ENCODE measurements at places on chromosomes 1 and 21. TPM values are rescaled to one million over a fixed set of nuclear protein-coding genes. Genes with fewer than 3 reads are reported as not detected.

- peak; percentile 80 for DNase-seq
- H3K36me3 ChIP-seq: peaks cover 10% of the 10 kb centered on the region
- H3K4me3 ChIP-seq: peak overlapping the region; percentile 2
- no peaks in the 10 kb centered on the region for H3K27me3 ChIP-seq
- H3K27ac ChIP-seq: peak overlapping the region; percentile 4
These were observed 80.5 kb upstream of the BMP8A start for GRCh38 chr1:39410915-39411436.

The AQP10 gene
- total RNA-seq: 0.14 TPM

- no peaks in the 10 kb centered on the region for H3K27me3 ChIP-seq
- H3K4me3 ChIP-seq: no peak overlapping the region
- no peak overlapping the region for H3K27ac ChIP-seq
- H3K36me3 ChIP-seq: no peaks in the 10 kb centered on the region
- DNase-seq: peak; percentile 45
- H3K4me1 ChIP-seq: no peaks in the 10 kb centered on the region
These were observed 121.5 kb upstream of the SOD1 start for GRCh38 chr21:31537872-31538576.

DNA sequence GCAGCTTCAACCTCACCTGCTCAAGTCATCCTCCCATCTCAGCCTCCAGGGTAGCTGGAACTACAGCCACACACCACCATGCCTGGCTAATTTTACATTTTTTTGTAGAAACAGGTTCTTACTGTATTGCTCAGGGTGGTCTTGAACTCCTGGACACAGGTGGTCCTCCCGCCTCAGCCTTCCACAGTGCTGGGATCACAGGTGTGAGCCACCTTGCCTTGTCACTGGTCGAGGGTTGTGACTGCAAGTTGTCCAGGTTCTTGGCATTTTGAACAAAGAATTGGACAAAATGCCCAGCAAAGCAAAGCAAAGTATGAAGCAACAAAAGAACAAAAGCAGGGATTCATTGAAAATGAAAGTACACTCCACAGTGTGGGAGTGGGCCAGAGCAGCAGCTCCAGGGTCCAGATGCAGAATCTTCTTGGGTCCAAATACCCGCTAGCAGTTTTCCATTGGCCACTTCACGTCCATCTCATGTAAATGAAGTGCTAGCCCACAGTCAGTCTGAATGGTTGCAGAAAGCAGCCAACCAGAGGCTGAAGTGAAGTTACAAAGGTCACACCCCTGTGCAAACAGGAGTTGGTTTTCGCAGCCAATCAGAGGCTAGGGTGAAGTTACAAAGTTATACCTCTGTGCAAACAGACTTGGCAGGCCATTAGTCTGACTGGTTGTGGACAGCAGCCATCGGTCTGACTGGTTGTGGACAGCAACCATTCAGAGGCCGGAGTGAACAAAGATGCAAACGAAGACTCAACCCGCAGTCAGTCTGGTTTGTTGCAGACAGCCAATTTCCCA lies 109.5 kb upstream of the KIF26B start:
- H3K27ac ChIP-seq: no peak overlapping the region
- H3K27me3 ChIP-seq: no peaks in the 10 kb centered on the region
- no peaks in the 10 kb centered on the region for H3K4me1 ChIP-seq

GRCh38 chr1:79037085-79037484 lies 30.6 kb upstream of the ADGRL4 start:
- H3K4me3 ChIP-seq: no peak overlapping the region
- H3K36me3 ChIP-seq: no peaks in the 10 kb centered on the region
- no peaks in the 10 kb centered on the region for H3K27me3 ChIP-seq

DNA sequence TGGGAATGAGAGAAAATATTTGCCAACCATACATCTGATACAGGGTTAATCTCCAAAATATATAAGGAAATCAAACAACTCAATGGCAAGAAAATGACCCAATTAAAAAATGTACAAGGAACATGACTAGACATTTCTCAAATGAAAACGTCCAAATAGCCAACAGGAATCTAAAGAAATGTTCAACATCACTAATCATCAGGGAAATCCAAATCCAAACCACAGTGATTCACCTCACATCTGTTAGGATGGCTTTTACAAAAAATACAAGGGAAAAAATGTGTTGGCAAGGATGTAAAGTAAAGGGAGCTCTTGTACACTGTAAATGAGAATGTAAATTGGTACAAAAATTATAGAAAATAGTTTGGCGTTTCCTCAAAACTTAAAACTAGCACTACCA lies 54.7 kb upstream of the ZRANB2 start:
- peaks cover 3% of the 10 kb centered on the region for H3K36me3 ChIP-seq
- H3K27me3 ChIP-seq: no peaks in the 10 kb centered on the region
- H3K27ac ChIP-seq: no peak overlapping the region
- no peaks in the 10 kb centered on the region for H3K4me1 ChIP-seq

- no peaks in the 10 kb centered on the region for H3K36me3 ChIP-seq
- no peaks in the 10 kb centered on the region for H3K4me1 ChIP-seq
- H3K27ac ChIP-seq: no peak overlapping the region
- DNase-seq: no peak
These were observed 1660.8 kb downstream of the PLA2G4A start for GRCh38 chr1:188489336-188490112.

DNA sequence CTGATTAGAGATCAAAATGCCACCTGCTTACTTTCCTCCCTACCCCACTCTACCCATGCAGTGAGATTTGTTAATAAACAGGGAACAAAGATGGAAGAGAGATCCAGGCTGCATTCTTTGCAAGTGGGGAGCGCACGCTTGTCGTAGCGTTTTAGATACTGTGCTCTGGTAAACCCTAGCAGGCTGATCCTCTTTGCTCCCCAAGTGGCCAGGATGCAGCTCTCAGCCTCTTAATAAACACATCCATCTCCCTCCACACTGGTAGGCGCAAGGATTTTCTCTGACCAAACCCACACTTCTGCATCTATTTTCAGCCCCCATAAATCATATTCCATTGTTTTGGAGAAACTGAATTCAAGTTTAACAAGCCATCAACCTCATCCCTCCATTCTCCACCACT lies 2.9 kb downstream of the PGBD5 start:
- peaks cover 66% of the 10 kb centered on the region for H3K27me3 ChIP-seq
- no peak for DNase-seq
- no peaks in the 10 kb centered on the region for H3K36me3 ChIP-seq
- H3K27ac ChIP-seq: no peak overlapping the region

The LORICRIN gene
- not detected for total RNA-seq

- H3K27me3 ChIP-seq: no peaks in the 10 kb centered on the region
- no peak overlapping the region for H3K4me3 ChIP-seq
- no peaks in the 10 kb centered on the region for H3K36me3 ChIP-seq
- peaks cover 21% of the 10 kb centered on the region for H3K4me1 ChIP-seq
- DNase-seq: no peak
- no peak overlapping the region for H3K27ac ChIP-seq
These were observed 28.8 kb downstream of the CD101 start for GRCh38 chr1:117030271-117030877.

GRCh38 chr1:226988334-226988666 lies 48.2 kb downstream of the COQ8A start:
- DNase-seq: no peak
- peaks cover 24% of the 10 kb centered on the region for H3K4me1 ChIP-seq
- H3K27me3 ChIP-seq: no peaks in the 10 kb centered on the region

DNA sequence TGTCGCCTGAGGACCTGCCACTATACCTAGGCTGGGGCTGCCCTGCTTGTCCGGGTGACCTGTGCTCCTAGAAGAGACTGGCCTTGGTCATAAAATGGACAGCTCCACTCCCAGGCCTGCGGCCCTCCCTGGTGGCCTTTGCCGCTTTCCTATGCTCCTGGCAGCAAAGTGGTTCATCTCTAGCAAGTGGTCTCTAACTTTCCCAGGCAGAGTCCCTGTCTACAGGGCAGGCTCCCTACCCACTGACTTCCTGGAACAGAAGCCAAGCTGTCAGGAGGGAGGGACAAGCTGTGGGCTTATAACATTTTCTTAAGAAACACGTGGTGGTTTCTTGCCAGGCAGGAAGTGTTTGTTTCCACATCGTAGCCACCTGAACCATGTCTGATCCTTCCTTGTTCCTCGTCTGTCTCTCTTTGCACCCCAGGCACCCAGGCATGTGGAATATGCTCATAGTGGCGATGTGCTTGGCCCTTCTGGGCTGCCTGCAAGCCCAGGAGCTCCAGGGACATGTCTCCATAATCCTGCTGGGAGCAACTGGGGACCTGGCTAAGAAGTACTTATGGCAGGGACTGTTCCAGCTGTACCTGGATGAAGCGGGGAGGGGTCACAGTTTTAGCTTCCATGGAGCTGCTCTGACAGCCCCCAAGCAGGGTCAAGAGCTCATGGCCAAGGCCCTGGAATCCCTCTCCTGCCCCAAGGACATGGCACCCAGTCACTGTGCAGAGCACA lies 10.1 kb downstream of the H6PD start:
- DNase-seq: no peak
- peaks cover 29% of the 10 kb centered on the region for H3K4me1 ChIP-seq
- H3K4me3 ChIP-seq: no peak overlapping the region
- H3K27me3 ChIP-seq: no peaks in the 10 kb centered on the region
- peaks cover 3% of the 10 kb centered on the region for H3K36me3 ChIP-seq

All from activated CD8-positive, alpha-beta T cell treated with anti-CD3 and anti-CD28 coated beads for 36 hours (primary cell).